ENCODE measurements at places on chromosomes 1 and 21.

DNA sequence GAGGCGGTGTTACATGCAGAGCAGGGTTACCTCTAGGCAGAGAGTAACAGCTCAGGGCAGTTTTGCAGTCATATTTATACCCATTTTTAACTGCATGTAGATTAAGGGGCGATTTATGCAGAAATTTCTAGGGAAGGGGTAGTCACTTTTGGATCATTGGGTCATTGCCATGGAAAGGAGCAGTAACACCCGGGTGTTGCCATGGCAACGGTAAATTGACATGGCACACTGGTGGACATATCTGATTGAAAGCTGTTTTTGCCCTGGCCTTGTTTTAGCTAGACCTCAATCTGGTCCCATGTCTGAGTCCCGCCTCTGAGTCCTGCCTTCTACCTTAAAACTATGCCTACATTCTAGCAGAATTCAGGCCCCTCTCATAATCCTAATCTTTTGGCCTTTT, 11.8 kb upstream of the USP1 start:
- DNase-seq, result no peak

DNA sequence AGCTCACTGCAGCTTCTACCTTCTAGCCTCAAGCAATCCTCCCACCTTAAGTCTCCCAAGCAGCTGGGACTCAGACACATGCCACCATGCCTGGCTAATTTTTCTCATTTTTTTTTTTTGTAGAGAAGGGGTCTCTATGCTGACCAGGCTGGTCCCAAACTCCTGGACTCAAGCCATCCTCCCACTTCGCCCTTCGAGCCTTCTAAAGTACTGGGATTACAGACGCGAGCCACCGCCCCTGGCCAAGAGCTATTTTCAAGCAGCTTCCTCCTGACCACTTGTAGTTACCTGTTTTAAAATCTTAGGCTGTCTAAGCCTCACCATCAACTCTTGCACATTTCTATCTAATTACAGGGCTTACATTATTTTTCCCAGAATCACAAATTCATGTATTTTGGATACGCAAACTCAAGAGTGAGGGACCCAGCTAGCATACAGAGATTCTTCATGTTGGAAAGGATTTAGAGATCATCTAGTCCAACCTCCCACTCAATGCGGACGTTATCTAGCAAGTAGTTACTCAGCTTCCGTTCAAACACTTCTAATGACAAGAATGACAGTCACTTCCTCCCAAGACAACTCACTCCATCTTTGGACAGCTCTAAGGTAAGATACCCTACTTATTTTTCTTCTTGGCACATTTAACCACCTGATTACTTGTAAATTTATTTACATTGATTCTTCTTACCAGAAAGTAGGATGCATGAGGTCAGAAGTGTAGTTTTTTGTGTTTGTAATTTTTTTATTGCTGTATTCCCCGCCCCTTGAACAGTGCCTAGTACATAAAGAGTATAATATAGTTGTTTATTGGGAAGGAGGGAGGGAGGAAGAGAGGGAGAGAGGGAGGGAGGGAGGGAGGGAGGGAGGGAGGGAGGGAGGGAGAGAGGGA, 65.4 kb downstream of the LUZP1 start:
- DNase-seq, result no peak

DNA sequence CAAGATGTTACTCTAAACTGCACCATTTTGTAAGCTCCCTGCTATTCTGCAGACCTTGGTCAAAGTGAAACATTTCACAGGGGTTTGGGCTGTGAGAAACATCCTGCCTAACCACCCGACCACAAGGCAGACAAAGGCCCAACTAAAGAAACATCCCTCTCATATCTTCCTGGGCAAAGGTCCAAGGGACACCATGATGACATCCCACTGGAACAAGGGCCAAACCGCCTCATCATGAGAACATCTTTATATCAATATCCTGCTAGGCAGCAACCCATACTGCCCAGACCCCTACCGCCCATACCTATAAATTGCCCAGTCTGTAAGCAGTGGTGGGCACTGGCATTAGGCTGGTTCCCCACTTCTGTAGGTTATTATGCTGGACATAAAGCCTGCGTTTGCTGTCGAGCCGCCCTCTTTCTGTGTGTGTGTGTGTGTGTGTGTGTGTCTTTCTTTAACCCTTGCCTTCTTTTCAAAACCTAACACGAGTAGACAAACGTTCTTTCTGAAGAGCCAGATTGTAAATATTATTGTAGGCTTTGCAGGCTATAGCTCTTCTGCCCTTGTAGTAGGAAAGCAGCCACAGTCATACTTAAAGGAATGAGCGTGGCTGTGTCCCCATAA, 1.0 kb upstream of the PPIE start:
- DNase-seq, result no peak

- DNase-seq, result no peak
Observed at GRCh38 chr1:16215882-16216753, 3.7 kb upstream of the ARHGEF19 start.

DNA sequence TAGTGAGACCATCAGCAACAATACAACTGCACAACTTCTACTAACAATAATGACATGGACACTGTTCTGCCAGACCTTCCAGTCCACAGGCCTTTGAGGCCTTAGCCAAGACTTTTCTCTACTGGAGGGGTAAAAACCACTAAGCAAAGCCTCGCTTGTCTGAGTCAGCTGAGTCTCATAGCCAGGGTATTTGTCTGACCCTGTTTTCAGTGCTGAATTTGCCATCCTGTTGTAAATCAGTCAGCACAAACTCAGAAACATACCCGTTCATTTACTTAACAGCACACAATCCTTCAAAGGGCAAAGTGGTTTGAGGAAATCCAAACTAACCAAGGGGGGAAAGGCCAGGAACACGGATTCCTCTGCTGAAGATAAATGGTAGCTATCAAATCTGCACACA, 537.8 kb downstream of the SMYD3 start:
- peak; percentile 99 for DNase-seq

DNA sequence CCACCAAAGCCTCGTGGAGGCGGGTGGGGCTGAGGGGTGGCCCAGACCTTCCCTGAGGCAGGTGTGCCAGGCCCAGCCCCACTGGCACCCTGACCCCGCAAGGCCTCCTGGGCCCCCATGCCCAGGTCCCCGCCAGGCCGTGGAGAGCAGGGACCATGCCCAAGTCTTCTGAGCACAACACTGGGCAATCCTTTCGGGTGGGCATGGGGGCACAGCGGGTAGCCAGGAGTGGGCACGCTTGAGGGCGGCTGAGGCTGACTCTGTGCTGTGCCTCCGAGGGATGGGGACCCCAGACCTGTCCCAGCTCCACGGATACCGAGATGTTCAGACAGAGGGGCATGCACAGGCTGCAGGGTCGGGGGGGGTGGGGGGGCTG, 12.9 kb downstream of the CFAP410 start:
- DNase-seq, result no peak

Measured in GM04503 (cell line).